ENCODE measurements at places on chromosomes 1 and 21. TPM values are rescaled to one million over a fixed set of nuclear protein-coding genes. Genes with fewer than 3 reads are reported as not detected.

The TNFRSF14 gene
- total RNA-seq: 44.3 TPM

The PEAR1 gene
- 0.15 TPM for total RNA-seq

The C1QTNF12 gene
- total RNA-seq: 3.0 TPM

The IL19 gene
- 0.63 TPM for total RNA-seq

The AK5 gene
- total RNA-seq: 0.46 TPM

The LCE1C gene
- 0.76 TPM for total RNA-seq

The MAPKAPK2 gene
- total RNA-seq: 29.4 TPM

The OR2T29 gene
- total RNA-seq: 1.4 TPM

The RAB3B gene
- 0.28 TPM for total RNA-seq

The C1orf87 gene
- 0.21 TPM for total RNA-seq

The NR0B2 gene
- 0.24 TPM for total RNA-seq

The AZIN2 gene
- total RNA-seq: 7.0 TPM

The FCRL2 gene
- total RNA-seq: 0.31 TPM

The FNBP1L gene
- 177 TPM for total RNA-seq

The KIRREL1 gene
- 32.7 TPM for total RNA-seq

The OR2L5 gene
- not detected for total RNA-seq

The ADCY10 gene
- total RNA-seq: 0.60 TPM

The C1orf185 gene
- not detected for total RNA-seq

The C2CD4D gene
- total RNA-seq: not detected

The SNX27 gene
- total RNA-seq: 36.3 TPM

The AMPD1 gene
- 0.27 TPM for total RNA-seq

The ARHGEF10L gene
- 28.1 TPM for total RNA-seq

The MEX3A gene
- total RNA-seq: 92.3 TPM

The ABCD3 gene
- total RNA-seq: 46.7 TPM

The GPR52 gene
- total RNA-seq: 0.64 TPM

The GPA33 gene
- 0.23 TPM for total RNA-seq

The CCDC185 gene
- total RNA-seq: not detected

The FCAMR gene
- not detected for total RNA-seq

The CDC14A gene
- total RNA-seq: 4.1 TPM

The C4BPA gene
- total RNA-seq: 2.3 TPM

All from motor neuron (in vitro differentiated cells).